CD8-positive, alpha-beta memory T cell (primary cell): ENCODE measurements at places on chromosomes 1 and 21.

GRCh38 chr1:63929106-63929478 lies 155.3 kb downstream of the ROR1 start:
- DNase-seq, result no peak

GRCh38 chr1:45842786-45843185 lies 39.4 kb downstream of the MAST2 start:
- no peak for DNase-seq

- DNase-seq, result no peak
These were observed 40.7 kb downstream of the NME7 start for GRCh38 chr1:169326956-169327268.

- no peak for DNase-seq
These were observed 138.3 kb downstream of the CLEC20A start for GRCh38 chr1:178358456-178358855.

DNA sequence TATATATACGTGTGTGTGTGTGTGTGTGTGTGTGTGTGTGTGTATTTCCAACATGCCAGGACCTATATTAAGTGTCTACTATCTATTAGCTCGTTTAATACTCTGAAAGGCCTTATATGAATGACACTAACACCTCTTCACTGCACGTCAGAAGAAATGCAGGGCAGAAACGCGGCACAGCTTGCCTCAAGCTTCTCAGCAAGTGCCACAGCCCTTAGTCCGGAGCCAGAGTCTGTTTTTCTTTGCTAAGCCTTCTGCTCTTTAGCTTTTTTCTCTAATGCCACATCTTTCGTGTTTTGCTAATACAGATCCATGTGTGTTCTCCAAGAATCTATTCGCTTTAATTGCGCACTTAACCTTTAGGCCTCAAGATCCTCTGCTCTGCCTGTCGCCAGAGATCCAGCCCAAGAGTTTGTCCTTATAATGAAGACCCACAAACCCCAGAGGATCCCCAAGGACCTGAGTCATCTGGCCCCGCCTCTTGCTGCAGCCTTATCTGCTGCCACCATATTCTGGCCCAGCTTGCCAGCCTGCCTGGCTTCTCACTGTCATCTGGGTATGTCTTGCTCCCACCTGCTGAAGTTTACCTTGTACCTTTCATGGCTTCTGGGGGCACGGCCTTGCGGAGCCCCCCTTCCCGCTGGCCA lies 2.0 kb upstream of the TRIM58 start:
- no peak for DNase-seq

GRCh38 chr1:184423649-184424048 lies 36.8 kb downstream of the C1orf21 start:
- DNase-seq, result no peak

GRCh38 chr1:241702442-241703373 lies 50.6 kb downstream of the WDR64 start:
- DNase-seq, result no peak

GRCh38 chr1:209416716-209417115 lies 166.8 kb upstream of the CAMK1G start:
- no peak for DNase-seq

GRCh38 chr1:63813829-63814277 lies 40.0 kb downstream of the ROR1 start:
- no peak for DNase-seq

GRCh38 chr21:32757804-32758203 lies 13.8 kb downstream of the PAXBP1 start:
- no peak for DNase-seq

GRCh38 chr1:107900090-107900945 lies 64.7 kb downstream of the VAV3 start:
- DNase-seq, result no peak

GRCh38 chr1:214542275-214543199 lies 8.9 kb downstream of the PTPN14 start:
- no peak for DNase-seq

- no peak for DNase-seq
These were observed 12.2 kb downstream of the PFKL start for GRCh38 chr21:44312089-44312488.

DNA sequence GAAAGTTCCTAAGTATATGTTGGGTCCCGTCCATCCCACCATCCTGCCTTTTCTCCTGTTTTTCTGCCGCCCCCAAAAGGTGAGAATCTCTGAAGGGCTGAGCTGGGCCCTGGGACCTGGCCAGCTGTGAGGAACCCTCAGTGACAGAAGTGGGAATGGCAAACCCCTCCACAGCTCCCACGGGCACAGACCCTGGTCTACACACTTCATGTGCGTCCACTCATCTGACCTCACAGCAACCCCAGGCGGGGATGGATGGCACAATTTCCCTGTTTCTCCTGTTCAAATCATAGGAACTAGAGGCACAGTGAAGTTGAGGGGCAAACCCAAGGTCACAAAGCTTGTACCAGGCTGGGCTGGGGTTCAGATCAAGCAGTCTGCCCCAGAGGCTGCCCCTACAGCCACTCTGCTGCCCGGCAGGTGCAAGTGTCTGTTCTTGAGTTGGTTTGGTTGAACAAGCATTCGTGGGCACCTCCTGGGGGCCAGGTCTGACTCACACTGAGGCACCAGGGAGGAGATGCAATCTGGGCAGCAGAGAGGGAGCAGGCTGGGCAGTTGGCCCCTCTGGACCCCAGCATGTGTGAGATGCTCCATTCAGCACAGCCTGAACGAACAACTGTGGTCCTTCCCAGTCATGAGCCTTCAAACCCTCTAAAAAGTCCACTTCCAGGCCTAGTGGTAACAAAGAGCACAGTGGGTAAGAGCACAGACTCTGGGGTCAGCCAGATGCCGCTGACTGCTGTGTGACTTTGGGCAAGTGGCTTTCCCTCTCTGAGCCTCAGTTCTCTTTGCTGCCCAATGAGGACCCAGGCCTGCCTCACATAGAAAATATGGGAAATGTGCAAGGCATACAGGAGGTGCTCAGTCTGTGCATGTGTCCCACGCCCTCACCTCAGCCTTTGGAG lies 4.0 kb downstream of the EDN2 start:
- no peak for DNase-seq

- no peak for DNase-seq
These were observed 12.6 kb downstream of the NHLH2 start for GRCh38 chr1:115828101-115829022.

GRCh38 chr1:60950224-60951063 lies 131.9 kb upstream of the NFIA start:
- no peak for DNase-seq

DNA sequence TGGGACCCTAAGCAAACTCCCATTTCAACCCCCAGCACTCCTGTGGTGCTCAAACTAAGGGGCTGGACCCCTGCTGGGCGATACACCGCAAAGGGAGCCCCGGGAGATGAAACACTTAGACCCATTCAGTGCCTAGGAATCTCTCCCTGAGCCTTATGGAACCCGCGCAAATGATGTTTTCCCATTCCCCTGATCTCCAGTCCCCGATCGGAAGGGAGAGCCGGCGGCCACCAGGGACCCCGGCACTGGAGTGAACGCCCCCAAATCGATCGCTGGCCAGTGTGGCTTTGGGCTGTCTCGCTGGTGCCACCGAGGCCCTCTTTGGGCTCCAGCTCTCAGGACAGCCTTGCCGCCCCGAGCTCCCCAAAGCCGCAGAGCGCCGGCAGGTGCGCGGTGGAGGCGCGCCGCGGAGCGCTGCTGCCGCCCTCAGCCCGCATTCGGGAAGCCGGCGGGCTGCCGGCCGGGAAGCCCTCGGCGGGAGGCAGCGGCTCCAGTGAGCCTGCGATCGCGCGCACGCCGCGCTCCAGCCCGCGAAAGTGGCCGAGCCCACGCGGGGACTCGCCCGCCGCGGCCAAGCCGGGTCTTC lies 1.1 kb downstream of the PLXNA2 start:
- DNase-seq, result no peak

GRCh38 chr1:155017946-155018316 lies 15.3 kb downstream of the ZBTB7B start:
- no peak for DNase-seq

DNA sequence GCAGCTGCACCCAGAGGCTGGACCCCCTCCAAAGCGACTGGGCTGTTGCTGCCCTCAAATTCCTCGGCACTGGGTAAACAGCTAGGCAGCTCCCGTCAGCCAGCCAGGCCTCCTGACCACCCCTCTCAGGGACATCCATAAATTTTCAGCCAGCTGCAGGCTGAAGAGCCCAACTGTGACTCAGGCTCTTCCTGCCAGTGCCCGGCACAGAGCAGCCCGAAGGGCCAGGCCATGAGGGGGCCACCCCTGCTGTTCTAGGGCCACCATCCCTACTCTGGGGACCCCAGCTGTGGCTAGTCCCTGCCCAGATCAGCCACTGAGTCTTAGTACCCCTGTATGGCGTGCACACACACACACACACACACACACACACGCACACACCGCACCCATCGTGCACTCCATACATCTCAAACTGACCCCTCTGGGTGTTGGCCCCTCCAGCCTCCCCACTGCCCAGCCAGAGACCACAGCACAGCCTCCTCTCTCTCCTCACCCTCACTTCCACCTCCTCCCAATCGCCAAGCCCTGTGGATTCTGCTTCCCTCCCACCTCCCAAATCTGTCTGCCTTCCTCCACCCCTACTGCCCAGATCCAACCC lies 6.2 kb upstream of the LAPTM5 start:
- no peak for DNase-seq

GRCh38 chr1:171384496-171384895 lies 70.5 kb downstream of the FMO4 start:
- DNase-seq, result no peak

- no peak for DNase-seq
These were observed 22.6 kb downstream of the COQ8A start for GRCh38 chr1:226962421-226963391.
